ENCODE measurements at places on chromosomes 5 and 9. TPM values are rescaled to one million over a fixed set of nuclear protein-coding genes. Genes with fewer than 3 reads are reported as not detected.

CER1 gene
- not detected for total RNA-seq

CTXN3 gene
- total RNA-seq = not detected

PRPF4 gene
- total RNA-seq = 7.1 TPM

RAI14 gene
- 13.9 TPM for total RNA-seq

ADAMTS2 gene
- total RNA-seq = 6.0 TPM

ZFP37 gene
- total RNA-seq = 0.80 TPM

CDO1 gene
- 0.40 TPM for total RNA-seq

PCAT7 gene
- 1.9 TPM for total RNA-seq

FIBCD1 gene
- total RNA-seq = 3.3 TPM

FAM200C gene
- 2.0 TPM for total RNA-seq

GABRG2 gene
- 0.27 TPM for total RNA-seq

ADGRD2 gene
- total RNA-seq = not detected

DNA sequence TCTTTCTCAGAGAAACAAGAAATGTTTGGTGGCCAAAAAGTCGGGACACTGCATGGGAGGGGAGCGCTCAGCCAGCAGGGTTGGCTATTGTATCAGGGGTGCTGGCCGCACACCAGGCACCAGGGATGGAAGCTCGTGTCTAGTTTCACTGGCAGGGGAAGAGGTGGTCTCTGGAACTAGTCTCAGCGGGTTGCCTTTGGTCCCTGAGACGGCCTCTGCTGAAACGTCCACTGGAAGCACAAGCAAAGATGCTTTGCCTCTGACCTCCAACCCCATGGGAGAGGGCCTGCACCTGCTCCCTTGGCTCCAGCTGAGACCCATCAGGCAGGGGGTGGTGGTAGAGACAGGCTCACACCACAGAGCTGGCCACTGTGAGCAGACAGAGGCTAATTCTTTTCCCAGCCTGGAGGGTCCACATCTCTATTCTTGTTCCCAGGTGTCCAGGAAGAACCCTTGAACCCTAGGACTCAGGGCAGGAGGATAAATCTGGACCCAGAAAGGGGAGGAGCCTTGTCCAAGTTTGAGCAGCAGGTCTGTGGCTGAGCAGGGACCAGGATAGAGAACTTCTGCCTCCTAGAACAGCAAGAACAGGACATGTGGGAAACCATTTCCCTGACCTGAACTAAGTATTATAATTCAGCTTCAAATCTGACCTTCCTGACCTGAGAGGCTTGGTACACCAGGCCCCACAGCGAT is 102.6 kb downstream of the RGS3 start:
- no peak for DNase-seq
- no peaks in the 10 kb centered on the region for H3K27me3 ChIP-seq
- peaks cover 24% of the 10 kb centered on the region for H3K4me1 ChIP-seq
- no peaks in the 10 kb centered on the region for H3K36me3 ChIP-seq
- peak overlapping the region; percentile 79 for H3K27ac ChIP-seq

DNA sequence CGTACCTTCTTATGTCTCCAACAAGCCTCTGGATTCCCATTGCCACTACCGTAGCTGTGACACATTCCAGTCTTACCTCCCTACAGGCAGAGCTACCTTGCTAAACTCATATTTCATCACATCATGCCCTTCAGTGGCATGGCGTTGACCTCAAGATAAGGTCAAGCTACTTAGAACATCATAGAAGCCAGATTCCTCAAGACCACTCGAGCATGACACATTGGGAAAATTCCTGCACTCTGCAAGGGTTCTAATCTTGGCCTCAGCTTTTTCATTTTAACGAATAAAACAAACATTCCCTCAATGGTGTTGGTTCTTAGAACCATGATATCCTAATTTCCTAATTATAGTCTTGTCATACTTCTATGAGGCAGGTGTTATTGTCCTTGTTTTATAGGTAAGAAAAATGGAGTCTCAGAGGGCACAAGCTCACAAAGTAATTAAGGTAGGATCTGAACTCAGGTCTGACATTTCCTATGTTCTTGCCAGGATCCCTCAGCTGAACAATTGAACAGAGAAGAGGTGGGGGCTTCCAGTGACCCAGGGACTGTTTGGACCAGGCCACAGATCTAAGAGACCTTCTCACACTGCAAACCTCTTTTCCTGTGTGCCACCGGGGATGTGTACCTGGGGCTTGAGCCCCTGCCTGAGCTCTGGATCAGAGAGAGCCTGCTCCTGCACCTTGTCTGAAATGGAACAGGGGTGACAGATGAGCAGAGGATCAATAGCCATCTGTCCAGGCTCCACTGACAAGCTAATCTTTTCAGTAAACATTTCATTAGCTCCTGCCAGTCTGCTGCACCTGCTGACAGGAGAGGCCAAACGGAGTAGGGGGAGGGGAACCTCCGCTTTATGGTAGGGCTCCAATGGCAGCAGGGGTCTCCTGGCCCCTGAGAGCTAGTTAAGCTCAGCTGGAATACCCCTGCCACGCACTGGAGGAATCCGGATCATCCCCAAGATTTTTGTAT is 49.3 kb downstream of the ALG2 start:
- peaks cover 5% of the 10 kb centered on the region for H3K4me1 ChIP-seq
- DNase-seq = no peak
- H3K27ac ChIP-seq = no peak overlapping the region

- H3K4me1 ChIP-seq = no peaks in the 10 kb centered on the region
- peaks cover 8% of the 10 kb centered on the region for H3K36me3 ChIP-seq
- no peak overlapping the region for H3K4me3 ChIP-seq
- H3K27ac ChIP-seq = no peak overlapping the region
Measured at GRCh38 chr9:34233672-34234071, 54.8 kb downstream of the UBAP1 start.

GRCh38 chr9:132878695-132879456 is at the start of gene SPACA9:
Gene SPACA9, plus strand, starts transcription at chr9:132878898. Its CDS starts 5,050 bp downstream, at chr9:132883948.
- H3K36me3 ChIP-seq = no peaks in the 10 kb centered on the region
- H3K27ac ChIP-seq = peak within 1 kb of the TSS; percentile 84

- DNase-seq = no peak
- H3K27ac ChIP-seq = peak overlapping the region; percentile 98
- H3K36me3 ChIP-seq = no peaks in the 10 kb centered on the region
- peaks cover 16% of the 10 kb centered on the region for H3K4me1 ChIP-seq
Measured at GRCh38 chr9:128372784-128373183, 1.6 kb downstream of the URM1 start.

DNA sequence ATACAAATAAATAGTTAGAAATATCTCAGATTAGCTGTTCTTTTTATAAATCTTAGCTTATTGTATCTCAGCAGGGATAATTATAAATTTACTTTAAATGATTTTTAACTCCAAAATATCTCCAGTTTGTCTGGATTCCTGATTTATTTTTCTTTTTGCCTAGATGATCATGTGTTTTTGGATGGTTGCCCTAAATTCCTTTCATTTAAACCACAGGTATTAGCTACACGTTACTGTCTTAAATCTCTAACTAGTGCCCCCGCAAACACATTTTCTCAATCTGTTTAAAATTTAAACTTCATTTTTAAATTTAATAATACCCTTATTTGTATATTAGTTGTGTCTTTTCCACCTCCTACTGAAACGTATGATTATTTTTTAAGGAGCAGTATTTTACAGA is 5.6 kb downstream of the FER start:
- no peak for DNase-seq
- no peak overlapping the region for H3K4me3 ChIP-seq
- peaks cover 14% of the 10 kb centered on the region for H3K4me1 ChIP-seq
- no peak overlapping the region for H3K27ac ChIP-seq

DNA sequence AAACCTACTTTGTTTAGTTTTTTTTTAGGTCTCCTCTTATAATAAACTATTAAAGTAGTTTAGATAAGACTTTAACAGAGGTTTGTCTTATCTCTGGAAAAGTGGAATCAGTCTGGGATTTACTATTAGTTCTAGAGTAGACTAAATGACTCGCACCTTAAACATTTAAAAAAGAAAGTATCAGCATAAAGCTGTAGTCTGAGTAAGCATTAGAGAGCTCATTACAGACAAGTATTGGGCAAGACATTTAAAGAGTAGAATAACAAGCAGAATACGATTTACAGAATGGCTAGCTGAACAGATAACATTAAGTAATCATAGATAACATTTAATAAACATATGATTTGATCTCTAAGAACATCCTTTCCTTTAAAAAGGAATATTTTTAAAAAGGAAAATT is 226.0 kb upstream of the DMAC1 start:
- DNase-seq = no peak
- no peaks in the 10 kb centered on the region for H3K4me1 ChIP-seq
- no peaks in the 10 kb centered on the region for H3K27me3 ChIP-seq
- H3K36me3 ChIP-seq = no peaks in the 10 kb centered on the region

GRCh38 chr9:108860354-108860753 is 1.7 kb upstream of the ACTL7A start:
- H3K36me3 ChIP-seq = no peaks in the 10 kb centered on the region
- no peaks in the 10 kb centered on the region for H3K27me3 ChIP-seq
- no peaks in the 10 kb centered on the region for H3K4me1 ChIP-seq

DNA sequence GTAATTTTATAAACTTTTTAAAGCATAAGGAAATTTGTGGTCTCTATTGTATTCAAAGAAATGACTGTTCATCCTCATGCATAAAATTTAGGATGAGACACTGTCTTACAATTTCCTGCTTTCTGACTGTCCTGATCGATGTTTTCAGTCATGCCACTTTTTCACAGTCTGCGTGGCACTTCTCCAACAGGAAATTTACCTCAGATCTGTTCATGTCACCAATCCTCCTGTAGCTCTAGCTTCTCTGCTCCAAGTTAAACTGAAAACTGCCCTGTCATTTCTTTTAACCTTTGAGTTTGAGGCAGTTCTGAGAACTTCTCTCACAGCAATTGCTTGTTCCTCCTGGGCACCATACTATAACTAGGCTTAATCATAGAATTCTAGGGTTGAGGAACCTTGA is 455.1 kb downstream of the EFNA5 start:
- no peak overlapping the region for H3K4me3 ChIP-seq
- DNase-seq = no peak
- no peaks in the 10 kb centered on the region for H3K27me3 ChIP-seq
- H3K27ac ChIP-seq = no peak overlapping the region
- H3K4me1 ChIP-seq = no peaks in the 10 kb centered on the region

DNA sequence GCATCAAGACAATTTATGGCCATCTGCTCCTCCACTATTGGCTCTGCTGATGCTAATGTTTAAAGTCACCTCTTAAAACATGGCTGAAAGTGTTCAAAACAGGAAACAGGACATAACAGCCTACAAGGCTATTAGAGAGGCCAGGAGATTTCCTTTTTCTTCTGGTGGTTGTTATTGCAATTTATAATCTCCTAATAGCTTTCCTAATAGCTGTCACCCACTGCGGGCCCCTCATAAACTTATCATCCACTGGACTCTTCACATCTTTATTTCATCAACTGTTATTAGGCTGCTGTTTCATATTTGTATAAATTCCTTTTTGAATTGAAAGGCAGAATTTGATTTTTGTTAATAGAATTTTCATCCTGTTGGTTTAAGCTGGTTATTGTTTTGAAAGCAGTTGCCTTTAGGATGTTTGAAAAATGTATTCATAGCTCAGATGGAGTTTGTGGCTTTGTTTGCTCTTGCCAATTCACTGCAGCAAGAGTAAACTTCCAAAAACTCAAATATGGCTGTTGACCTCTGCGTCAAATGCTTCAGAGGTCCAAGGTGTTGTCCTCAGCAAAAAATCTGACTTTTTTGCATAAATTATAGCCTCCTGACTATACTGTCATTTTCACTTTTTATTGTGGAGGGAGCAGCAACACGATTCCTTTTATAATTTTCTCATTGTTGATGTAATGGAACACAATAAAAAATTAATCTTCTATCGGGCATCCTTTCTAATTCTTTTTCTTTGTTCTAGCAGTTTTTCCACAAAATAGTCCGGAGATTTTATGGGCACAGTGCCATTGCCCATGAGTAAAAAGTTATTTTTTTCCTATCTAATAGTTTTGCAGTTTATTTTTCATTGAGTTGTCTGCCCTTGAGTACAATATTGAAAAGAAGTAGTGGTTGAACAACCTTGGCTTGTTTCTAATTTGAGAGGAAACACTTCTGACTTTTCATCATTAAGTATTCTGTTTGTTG is 69.3 kb downstream of the MAT2B start:
- H3K27ac ChIP-seq = no peak overlapping the region
- H3K4me3 ChIP-seq = no peak overlapping the region
- H3K4me1 ChIP-seq = peaks cover 7% of the 10 kb centered on the region
- H3K27me3 ChIP-seq = no peaks in the 10 kb centered on the region
- no peaks in the 10 kb centered on the region for H3K36me3 ChIP-seq
- no peak for DNase-seq

DNA sequence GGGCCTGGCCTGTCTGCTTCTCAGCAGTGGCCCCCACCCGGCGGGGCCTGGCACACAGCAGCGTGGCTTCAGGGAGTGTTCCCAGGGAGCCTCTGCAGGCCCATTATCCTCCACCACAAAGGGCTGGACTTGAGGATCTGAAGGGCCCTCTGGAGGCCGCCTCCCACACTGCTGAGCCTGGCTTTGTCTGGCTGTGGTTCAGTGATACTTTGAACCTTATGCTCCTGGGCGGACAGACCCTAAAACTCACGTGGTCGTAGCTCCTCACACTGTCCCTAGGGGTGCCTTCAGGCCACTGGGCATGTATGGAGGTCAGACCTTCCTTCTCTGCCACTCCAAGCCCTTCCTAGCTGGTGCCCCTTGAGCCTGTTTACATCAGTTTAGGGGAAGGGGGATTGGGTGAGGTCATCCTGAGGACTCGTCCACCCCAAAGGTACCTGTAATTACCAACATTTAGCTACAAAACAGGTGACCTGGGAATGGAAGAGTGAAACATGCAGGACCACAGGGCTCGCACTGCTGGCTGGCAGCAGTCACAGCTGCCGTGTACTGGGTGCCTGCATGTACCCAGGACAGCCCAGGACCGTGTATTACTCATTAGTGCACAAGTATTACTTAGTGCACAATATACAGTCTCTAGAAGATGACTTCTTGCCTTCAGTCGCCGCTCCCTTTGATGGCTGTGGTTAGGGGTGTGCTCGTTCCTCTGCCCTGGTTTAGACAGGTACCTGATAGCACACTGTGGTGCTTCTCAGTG is 8.5 kb downstream of the GRHPR start:
- H3K4me3 ChIP-seq = no peak overlapping the region
- no peaks in the 10 kb centered on the region for H3K27me3 ChIP-seq
- no peaks in the 10 kb centered on the region for H3K36me3 ChIP-seq
- DNase-seq = no peak
- H3K4me1 ChIP-seq = no peaks in the 10 kb centered on the region

- H3K4me1 ChIP-seq = no peaks in the 10 kb centered on the region
- no peaks in the 10 kb centered on the region for H3K27me3 ChIP-seq
- H3K27ac ChIP-seq = no peak overlapping the region
- H3K36me3 ChIP-seq = no peaks in the 10 kb centered on the region
- no peak overlapping the region for H3K4me3 ChIP-seq
Measured at GRCh38 chr5:150649108-150650020, 8.9 kb downstream of the SYNPO start.

DNA sequence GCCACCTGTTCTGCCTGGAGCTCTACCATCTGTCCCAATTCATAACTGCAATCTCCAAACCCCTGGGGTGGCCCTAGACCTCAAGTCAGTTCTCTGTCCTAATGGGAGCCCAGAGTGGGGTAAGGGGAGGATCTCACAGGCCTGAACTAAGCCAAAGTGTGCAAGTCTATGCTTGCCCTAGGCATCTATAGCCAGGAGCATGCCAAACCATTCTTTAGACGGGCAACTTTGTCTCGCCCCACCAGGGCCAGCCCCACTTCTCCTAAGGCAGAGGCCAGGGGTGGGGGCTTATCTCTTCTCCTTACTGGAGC is 3.3 kb downstream of the ACSL6 start:
- DNase-seq = no peak
- H3K4me3 ChIP-seq = no peak overlapping the region
- no peak overlapping the region for H3K27ac ChIP-seq
- H3K36me3 ChIP-seq = no peaks in the 10 kb centered on the region
- peaks cover 36% of the 10 kb centered on the region for H3K27me3 ChIP-seq
- peaks cover 6% of the 10 kb centered on the region for H3K4me1 ChIP-seq

- H3K36me3 ChIP-seq = no peaks in the 10 kb centered on the region
- H3K4me3 ChIP-seq = peak within 1 kb of the TSS; percentile 83
- DNase-seq = peak; percentile 98
- H3K4me1 ChIP-seq = peaks cover 38% of the 10 kb centered on the region
Measured at GRCh38 chr9:35072461-35073278, at the start of gene VCP. Gene VCP, minus strand, starts transcription at chr9:35072625. Its CDS starts 272 bp downstream, at chr9:35072353.

Data from transverse colon (tissue), 4 donors.